D721Med (cell line): ENCODE measurements at places on chromosomes 4 and X.
A peak's percentile ranks its signal among the peaks of the same experiment; 100 is the strongest.

DNA sequence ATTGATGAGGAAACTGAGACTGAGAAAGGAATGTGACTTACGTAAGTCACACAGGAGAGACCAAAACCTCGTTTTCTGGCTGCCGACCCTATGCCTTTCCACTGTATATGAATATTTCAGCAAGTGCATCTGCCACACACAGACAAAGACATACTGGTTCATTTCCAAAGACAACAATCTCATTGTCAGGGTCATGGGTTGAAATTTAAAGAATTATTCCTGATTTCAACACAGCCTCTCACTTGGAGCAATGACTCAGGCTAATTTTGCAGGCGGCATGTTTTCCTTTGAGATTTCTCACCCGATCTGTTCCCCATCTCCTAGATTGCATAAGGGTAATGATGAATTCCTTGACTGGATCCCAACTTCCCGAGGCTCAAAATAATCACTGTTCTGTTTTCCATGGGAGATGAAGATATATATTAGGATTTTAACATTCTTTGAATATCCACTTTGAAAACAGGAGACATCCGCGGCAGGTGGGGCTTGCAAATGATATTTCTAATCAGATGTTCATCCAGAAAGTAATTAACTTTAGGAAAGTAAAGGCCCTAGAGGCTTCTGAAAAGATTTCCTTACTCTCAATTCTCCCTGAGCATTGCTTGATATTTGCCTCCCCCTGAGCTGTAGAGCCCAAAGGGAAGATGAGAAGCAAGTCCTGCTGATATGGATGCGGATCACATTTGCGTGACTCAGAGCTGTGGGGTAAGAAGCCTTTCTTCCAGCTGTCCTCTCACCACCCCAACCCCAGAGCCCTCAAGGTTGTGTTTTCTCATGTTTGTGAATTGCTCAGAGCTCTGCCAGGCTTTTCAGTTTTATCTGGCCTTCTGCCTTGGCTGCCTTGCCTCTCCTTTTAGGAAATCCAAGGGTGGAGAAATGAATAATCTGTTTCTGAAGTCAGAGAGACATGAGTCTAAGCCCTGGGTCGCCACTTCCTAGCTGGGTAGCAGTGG, 361.1 kb upstream of the BOD1L1 start:
- DNase-seq: no peak

DNA sequence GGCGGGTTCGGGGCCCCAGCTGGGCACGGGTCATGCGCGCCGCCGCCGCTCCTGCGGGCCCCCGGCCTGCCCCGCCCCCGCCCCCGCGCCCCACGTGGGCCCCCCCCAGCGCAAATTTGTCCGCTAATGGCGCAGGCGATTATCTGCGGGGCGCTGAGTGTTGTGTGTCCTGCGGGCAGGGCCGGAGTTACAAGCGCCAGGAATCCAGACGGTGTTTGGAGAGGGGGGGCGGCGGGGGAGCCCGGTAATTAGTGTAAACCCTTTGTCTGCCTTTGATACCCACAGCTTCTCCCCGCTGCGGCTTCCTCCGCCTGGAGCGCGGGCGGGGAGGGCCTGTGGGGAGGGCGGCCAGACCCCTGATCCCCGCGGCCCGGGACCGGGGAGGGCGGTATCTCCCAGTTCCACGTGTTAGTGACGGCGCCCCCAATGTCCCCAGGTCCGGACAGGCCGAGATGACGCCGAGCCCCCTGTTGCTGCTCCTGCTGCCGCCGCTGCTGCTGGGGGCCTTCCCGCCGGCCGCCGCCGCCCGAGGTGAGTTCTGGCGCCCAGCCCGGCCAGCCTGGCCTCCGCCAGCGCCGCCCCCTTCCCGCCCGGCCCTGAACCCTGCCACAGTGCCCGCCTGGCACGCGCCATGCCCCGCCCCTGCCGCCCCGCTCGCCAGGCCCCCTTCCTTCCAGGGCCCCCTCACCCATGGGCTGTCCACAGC, 761 bp downstream of the FGFRL1 start:
- DNase-seq: peak; percentile 48

- no peak for DNase-seq
These were observed 81.4 kb downstream of the FBXW7 start for GRCh38 chr4:152454398-152455011.

- DNase-seq: no peak
These were observed 942 bp upstream of the APLN start for GRCh38 chrX:129655547-129656249.

DNA sequence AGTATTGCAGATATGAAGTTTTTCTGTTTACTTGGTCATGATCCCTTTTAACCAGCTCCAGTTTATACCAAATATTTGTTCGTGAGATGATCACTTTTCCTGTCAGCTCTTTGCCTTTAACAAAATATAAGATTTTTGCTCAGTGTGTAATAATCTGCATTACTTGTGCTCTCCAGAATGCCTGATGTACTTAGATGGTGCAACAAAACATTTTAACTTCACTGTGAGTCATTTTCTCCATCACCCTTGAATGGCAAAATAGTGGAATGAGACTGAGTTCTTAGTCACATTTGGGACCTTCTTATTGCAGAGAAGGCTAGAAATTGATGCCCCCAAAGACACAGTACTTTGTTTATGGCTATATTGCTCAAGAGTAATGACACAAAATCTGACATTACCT, 252.0 kb downstream of the FRMPD4 start:
- DNase-seq: no peak

GRCh38 chrX:19630776-19631707, 115.7 kb upstream of the MAP3K15 start:
- DNase-seq: no peak

DNA sequence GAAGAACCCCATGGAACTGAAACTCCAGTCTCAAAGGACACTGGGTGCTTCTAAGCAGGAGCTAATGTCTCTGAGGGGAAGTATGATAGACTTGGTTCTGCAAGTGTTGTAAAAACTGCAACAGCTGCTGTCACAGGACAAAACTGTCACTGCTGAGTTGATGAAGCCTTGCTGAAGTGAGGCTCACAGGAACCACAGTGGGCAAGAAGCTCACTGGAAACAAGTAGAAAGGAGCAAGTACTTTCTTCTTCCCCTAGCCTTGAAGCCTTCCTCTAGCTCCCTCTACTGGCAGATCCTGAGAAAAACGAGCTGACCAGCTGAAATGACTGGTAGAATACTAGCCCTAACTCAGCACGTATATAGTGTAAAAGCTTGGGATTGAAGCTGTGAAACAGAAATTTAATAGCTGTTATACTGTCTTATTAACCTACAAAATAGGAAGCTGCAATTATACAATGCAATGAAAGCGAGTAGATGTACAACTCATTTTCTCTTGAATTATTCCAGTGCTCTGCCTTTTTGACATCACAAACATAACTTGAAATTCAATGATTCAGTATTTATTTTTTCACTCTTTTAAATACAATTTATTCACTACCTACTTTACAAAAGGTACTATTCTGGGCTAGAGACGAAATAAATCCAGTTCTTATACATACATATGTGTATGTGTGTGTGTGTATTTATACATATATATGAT, 91.4 kb downstream of the GABRB1 start:
- DNase-seq: peak; percentile 16

GRCh38 chrX:57930051-57930450, 19.8 kb upstream of the ZXDA start:
- no peak for DNase-seq

- no peak for DNase-seq
These were observed 134.1 kb downstream of the ELOVL6 start for GRCh38 chr4:110064295-110064694.
